ENCODE measurements at places on chromosomes 2 and 18.

GRCh38 chr18:22690556-22690955 lies 242.6 kb upstream of the RBBP8 start:
- no peak for DNase-seq

- no peak for DNase-seq
Observed at GRCh38 chr2:13000664-13001363, 284.1 kb downstream of the TRIB2 start.

- no peak for DNase-seq
Observed at GRCh38 chr2:235949567-235950472, 218.4 kb downstream of the GBX2 start.

- no peak for DNase-seq
Observed at GRCh38 chr2:166344286-166345113, 31.2 kb downstream of the SCN9A start.

GRCh38 chr2:4551691-4552474 lies 848.5 kb downstream of the DCDC2C start:
- DNase-seq = no peak

- no peak for DNase-seq
Observed at GRCh38 chr18:41326311-41326710, 628.7 kb upstream of the PIK3C3 start.
